D721Med (cell line): ENCODE measurements at places on chromosomes 13 and 19.

GRCh38 chr19:55305491-55305890 is 19.6 kb downstream of the TMEM150B start:
- DNase-seq: peak; percentile 77

DNA sequence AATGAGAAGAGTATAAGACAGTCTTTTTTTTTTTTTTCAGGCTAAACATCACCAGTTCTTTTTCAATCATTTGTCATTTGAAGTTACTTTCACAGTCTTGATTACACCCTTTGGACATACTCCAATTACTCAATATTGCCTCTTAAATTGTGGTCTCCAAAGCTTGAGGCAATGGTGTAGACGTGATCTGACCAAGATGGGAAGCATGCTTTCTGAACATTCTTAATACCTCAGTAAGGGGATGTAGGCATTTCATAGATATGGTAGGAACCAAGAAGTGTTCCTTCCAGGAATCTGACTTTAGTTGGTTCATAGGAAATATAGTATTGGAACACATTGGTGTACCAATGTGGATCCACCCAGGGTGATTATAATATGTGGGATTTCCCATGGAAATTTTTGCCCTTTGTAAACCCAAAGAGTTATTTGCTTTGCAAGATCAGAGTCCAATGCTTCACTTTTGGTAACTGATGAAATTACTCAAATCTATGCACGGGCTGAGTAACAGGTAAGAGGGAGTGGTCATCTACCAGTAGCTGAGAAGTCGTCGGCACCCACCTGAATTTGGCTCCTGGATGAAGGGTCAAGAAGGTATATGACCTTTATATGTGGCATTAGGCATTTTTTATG is 62.2 kb downstream of the ERCC5 start:
- no peak for DNase-seq

DNA sequence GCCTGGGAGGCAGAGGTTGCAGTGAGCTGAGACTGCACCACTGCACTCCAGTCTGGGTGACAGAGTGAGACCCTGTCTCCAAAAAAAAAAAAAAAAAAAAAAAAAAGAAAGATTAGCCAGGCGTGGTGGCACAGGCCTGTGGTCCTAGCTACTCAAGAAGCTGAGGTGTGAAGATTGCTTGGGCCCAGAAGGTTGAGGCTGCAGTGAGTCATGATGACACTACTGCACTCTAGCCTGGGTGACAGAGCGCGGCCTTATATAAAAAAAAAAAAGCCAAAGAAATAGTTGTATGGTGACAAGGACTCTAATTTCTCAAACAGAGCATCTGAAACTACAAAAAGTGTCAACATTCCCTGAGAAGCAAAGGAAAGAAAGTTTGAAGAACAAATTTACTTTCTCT is 3.4 kb downstream of the PBX4 start:
- no peak for DNase-seq

DNA sequence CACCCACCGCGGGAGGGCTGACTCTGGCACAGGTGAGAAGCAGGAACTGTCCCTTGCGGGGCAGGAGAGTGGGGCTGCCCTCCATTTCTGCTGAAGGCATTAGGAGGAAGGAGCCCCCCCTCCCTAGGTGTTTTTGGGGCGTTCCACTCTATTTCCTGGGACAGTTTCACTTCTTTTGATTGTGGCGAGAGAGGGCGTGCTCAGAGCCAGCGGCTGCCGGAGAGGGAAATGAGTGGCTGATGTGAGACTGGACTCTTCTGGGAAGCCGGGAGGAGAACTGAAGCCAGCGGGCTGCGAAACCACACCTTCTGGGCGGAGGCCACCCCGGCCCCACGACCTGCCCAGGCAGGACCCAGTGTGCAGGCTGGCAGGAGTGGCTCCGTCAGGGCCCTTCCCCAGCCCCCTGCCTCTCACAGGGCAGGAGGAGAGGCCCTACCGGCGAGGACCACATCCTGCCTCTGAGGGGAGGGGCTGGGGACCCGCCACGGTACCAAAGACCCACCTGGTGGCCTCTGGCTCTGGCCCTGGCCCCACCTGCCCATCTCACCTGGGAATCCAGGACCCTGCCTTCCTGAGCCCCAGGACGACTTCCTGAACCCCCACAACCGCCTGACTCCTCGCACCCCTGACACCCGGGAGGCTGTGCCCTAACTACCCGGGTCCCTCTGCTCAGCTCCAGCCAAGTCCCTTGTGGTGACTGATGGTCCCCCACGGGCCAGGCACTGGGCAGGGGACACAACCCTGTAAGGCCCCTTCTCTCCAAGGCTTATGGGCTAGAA is 25.9 kb downstream of the MPND start:
- no peak for DNase-seq

GRCh38 chr13:113518076-113518803 is 27.7 kb upstream of the DCUN1D2 start:
- no peak for DNase-seq

DNA sequence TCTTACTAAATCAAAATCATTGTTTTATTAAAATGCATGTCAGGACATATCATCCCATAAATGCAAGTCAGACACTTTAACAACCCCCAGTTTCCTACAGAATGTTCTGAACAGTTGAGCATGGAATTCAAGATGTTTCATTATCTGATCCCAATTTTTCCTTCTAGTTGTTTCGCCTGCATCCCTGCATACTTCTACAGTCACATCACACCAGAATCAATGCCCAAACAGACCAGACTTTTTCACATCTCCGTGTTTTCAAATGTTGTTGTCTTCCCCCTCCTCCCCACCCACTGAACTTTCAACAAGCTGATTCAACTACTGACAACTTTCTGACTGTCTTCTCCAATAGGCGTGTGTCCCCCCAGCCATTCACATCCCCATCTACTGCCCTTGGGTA is 48.6 kb downstream of the LHFPL6 start:
- DNase-seq: no peak

DNA sequence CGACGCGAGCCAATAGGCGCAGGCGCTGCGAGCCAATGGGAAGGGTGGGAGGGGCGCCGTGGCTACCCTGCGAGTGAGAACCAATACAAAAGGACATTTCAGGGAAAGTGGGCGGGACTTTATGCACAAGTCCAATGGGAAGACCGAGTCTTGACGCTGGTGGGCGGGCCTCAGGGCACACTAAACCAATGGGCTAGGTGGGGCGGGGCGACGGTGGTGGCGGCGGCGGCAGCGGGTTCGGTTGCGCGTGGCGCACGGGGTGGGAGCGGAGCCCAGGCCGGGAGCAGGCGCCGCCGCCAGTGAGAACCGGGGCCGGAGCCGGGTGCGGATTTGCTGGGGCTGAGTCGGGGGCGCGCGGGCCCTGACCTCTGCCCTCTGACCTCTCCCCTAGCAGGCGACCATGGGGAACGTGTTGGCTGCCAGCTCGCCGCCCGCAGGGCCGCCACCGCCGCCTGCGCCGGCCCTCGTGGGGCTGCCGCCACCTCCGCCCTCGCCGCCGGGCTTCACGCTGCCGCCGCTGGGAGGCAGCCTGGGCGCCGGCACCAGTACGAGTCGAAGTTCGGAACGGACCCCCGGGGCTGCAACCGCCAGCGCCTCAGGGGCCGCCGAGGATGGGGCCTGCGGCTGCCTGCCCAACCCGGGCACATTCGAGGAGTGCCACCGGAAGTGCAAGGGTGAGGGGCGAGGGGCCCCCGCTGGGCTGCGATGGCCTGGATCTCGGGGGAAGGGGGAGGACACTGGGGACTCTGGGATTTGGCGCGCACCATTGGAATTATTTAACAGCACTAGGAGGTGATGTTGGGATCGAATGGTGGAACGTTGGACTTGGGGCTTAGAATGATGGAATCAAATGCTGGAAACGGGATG is at the start of gene TOMM40:
TOMM40 (plus strand) TSS at position 239 of the 867 bp plus-strand sequence; CDS start at position 401, 162 bp downstream.
- DNase-seq: peak; percentile 98

DNA sequence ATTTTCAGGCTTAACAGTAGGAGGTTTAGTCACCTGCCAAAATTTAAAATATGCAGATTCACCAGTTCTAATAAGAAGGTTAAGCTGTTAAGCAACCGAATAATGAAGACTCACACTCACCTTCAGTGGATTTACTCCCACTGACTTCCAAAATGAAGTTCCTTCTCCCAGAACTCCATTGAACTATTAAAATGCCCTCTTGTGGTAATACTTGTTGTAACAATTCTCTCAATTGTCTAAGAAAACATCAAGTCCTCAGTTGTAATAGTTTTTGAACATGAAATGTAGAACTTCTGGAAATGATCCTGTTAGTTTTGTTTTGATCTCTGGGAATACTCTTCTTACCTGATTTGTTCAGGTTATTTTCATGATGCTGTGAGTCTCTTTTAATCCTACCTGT is 522.0 kb upstream of the ATXN8OS start:
- DNase-seq: no peak

- DNase-seq: no peak
Observed at GRCh38 chr19:33795370-33796163, 1.1 kb upstream of the KCTD15 start.

- DNase-seq: no peak
Observed at GRCh38 chr19:37899453-37899852, 6.9 kb downstream of the WDR87 start.

DNA sequence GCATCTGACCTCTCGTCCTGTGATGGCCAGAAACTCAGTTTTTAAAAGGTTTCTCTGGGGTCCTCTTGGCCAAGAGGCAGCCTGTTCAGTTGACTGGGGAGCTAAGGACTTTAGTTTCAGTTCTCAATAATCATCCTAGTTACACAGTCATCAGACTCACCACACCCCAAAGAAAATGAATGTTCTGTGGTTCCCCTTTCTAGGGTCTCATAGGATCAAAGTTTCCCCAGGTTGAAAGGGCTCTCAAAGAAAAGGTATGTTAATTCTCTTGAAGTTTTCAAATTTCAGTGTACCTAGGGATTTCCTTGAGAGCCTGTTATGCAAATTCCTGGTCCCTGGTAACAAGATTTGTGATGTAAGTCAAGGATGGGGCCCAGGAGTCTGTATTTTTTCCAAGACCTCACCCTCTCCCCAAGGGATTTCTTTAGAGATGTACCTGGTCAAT is 94.9 kb downstream of the FAM216B start:
- no peak for DNase-seq

GRCh38 chr19:6906559-6907060 is 19.2 kb downstream of the ADGRE1 start:
- DNase-seq: no peak

DNA sequence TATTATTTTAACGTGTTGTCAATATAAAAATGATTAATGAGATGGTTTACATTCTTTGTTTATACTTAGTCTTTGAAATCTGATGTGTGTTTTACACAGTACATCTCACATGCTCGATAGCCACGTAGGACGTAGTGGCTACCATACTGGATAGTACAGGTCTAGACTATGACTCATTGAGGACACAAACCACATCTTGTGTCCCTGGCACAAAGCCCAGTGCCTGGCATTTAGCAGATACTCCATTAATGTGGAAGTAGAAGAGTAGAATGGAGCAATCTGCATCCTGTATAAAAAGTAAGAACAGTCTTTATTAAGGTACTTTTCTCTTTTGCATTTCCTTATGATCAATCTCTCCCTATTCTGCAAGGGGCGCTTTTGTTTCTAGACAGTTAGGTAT is 49.0 kb upstream of the FRY start:
- DNase-seq: no peak

GRCh38 chr19:9847087-9847671 is 12.1 kb downstream of the PIN1 start:
- DNase-seq: peak; percentile 70

DNA sequence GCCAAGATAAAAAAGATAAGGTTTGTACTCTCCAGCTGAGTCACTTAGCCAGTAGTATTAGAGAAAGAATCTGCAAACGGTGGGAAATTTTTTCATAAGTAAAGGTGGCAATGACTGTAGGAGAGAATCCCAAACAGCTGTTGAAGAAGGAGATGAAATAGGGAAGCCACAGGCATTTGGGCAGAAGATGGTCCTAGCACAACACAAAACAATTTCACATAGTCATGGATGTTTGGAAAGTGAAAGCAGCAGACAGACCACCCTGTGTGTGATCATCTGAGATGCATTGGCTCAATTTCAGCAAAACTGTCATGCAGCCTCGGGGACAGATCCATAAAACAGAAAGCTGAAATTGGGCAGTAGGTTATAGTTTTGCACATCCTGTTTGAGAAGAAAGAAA is 2832.4 kb downstream of the PCDH9 start:
- no peak for DNase-seq

- peak; percentile 35 for DNase-seq
Observed at GRCh38 chr19:28289295-28290063, 923.5 kb downstream of the UQCRFS1 start.

DNA sequence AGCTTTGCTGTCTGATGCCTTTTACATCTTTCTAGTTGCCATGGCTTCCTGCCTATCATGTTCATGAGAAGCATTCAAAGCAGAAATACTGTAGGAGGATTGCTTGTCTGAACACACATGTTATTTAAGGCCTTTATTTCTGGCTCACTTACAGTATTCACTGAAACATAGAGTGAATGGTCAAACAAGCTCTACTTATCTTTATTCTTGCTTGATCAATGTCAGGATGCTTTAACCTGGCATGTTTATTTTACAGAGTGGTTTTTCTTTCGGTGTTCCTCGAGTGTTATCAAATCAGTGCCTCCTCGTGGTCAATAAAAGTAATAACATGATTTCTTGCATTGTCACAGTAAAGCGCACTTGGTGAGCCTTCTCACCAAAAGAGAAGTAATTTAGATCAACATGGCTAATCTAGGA is 73.5 kb upstream of the PCDH17 start:
- DNase-seq: no peak

DNA sequence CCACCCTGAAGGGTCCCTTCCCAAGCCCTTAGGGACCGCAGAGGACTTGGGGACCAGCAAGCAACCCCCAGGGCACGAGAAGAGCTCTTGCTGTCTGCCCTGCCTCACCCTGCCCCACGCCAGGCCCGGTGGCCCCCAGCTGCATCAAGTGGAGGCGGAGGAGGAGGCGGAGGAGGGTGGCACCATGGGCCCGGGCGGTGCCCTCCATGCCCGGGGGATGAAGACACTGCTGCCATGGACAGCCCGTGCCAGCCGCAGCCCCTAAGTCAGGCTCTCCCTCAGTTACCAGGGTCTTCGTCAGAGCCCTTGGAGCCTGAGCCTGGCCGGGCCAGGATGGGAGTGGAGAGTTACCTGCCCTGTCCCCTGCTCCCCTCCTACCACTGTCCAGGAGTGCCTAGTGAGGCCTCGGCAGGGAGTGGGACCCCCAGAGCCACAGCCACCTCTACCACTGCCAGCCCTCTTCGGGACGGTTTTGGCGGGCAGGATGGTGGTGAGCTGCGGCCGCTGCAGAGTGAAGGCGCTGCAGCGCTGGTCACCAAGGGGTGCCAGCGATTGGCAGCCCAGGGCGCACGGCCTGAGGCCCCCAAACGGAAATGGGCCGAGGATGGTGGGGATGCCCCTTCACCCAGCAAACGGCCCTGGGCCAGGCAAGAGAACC is 1.5 kb downstream of the EGLN2 start:
- no peak for DNase-seq
